ENCODE measurements at places on chromosomes 1 and 21. TPM values are rescaled to one million over a fixed set of nuclear protein-coding genes. Genes with fewer than 3 reads are reported as not detected.

GRCh38 chr1:227472772-227473171, 90.6 kb upstream of the ZNF678 start:
- H3K4me3 ChIP-seq = no peak overlapping the region
- H3K36me3 ChIP-seq = no peaks in the 10 kb centered on the region
- no peak for DNase-seq
- no peak overlapping the region for H3K27ac ChIP-seq
- H3K4me1 ChIP-seq = no peaks in the 10 kb centered on the region

- peaks cover 19% of the 10 kb centered on the region for H3K36me3 ChIP-seq
- H3K4me1 ChIP-seq = peaks cover 50% of the 10 kb centered on the region
These were observed 51.1 kb downstream of the SLC16A1 start for GRCh38 chr1:112904831-112905261.

DNA sequence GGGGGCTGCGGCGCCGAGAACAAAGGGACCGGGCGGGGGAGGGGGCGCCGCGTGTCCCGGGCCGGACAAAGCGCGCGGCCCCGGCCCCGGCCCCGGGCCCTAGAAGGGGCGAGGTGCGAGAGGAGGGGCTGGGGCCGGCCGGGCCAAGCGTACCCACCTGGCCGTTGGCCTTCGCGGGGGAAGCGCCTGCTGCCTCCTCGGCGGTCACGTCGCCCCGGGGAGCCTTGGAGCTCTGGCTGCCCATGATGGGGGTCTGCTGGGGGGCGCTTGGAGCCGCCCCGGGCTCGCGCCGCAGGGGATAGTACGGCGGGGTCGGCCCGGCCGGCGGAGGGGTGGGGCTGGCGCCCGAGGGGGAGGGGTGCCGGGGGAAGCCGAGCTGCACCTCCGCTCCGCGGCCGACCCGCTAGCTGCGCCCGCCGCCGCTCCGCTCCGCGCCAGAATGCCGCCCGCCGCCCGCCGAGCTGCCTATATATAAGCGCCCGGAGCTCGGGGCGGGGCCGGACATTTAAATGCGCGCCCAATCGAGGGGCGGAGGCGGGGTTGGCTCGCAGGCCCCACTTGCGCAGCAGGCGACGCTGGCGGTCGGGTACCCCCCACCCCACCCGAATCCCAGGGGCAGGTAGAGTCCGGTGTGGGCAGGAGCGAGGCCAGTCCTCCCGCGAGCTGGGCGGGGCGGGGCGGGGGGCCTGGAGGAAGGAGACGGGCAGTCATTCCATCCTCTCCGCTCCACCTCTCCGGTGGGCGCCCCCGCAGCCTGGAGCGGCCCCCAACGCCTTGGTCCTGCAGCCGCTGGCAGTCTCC, at the start of gene MARCKSL1:
MARCKSL1 (minus strand) TSS at position 444 of the 801 bp plus-strand sequence; CDS start at position 244, 200 bp downstream.
- no peak within 1 kb of the TSS for H3K27ac ChIP-seq
- H3K4me3 ChIP-seq = peak within 1 kb of the TSS; percentile 83
- peaks cover 32% of the 10 kb centered on the region for H3K4me1 ChIP-seq
- peaks cover 4% of the 10 kb centered on the region for H3K27me3 ChIP-seq
- DNase-seq = no peak
- H3K36me3 ChIP-seq = peaks cover 9% of the 10 kb centered on the region

GRCh38 chr1:53332833-53333232, 5.0 kb upstream of the LRP8 start:
- H3K4me3 ChIP-seq = no peak overlapping the region
- DNase-seq = no peak
- H3K27ac ChIP-seq = no peak overlapping the region

- no peaks in the 10 kb centered on the region for H3K27me3 ChIP-seq
- H3K27ac ChIP-seq = no peak overlapping the region
- no peaks in the 10 kb centered on the region for H3K4me1 ChIP-seq
- no peaks in the 10 kb centered on the region for H3K36me3 ChIP-seq
- no peak for DNase-seq
These were observed 45.7 kb downstream of the MIS18A start for GRCh38 chr21:32233055-32233546.

- no peaks in the 10 kb centered on the region for H3K4me1 ChIP-seq
- no peak for DNase-seq
These were observed 63.7 kb downstream of the SLX9 start for GRCh38 chr21:45003331-45004058.

Gene ASTN1
- not detected for total RNA-seq

DNA sequence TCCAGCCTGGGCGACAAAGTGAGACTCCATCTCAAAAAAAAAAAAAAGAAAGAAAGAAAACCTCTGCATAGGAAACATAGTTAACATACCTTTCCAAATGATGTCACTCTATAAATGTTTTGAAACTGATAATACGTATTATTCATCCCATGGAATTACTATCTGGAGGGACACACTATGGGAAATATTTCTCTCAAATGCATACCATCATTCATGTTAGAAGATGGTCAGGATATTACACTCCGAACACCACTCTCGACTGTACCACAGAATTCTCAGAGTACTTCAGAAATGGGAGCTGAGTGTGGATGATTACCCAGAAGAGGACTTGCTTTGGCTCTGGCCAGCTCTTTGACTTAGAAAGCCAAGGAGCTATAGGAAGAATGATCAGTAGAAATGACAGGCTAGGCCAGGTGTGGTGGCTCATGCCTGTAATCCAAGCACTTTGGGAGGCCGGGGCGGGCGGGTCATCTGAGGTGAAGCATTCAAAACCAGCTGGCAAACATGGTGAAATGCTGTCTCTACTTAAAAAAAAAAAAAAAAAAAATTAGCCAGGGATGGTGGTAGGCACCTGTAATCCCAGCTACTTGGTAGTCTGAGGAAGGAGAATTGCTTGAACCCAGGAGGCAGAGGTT, 5.2 kb upstream of the LIN28A start:
- peaks cover 41% of the 10 kb centered on the region for H3K4me1 ChIP-seq
- H3K36me3 ChIP-seq = no peaks in the 10 kb centered on the region
- peaks cover 11% of the 10 kb centered on the region for H3K27me3 ChIP-seq
- peak overlapping the region; percentile 48 for H3K27ac ChIP-seq
- H3K4me3 ChIP-seq = peak overlapping the region; percentile 39
- DNase-seq = peak; percentile 48

Gene NBPF10
- 3.4 TPM for total RNA-seq

DNA sequence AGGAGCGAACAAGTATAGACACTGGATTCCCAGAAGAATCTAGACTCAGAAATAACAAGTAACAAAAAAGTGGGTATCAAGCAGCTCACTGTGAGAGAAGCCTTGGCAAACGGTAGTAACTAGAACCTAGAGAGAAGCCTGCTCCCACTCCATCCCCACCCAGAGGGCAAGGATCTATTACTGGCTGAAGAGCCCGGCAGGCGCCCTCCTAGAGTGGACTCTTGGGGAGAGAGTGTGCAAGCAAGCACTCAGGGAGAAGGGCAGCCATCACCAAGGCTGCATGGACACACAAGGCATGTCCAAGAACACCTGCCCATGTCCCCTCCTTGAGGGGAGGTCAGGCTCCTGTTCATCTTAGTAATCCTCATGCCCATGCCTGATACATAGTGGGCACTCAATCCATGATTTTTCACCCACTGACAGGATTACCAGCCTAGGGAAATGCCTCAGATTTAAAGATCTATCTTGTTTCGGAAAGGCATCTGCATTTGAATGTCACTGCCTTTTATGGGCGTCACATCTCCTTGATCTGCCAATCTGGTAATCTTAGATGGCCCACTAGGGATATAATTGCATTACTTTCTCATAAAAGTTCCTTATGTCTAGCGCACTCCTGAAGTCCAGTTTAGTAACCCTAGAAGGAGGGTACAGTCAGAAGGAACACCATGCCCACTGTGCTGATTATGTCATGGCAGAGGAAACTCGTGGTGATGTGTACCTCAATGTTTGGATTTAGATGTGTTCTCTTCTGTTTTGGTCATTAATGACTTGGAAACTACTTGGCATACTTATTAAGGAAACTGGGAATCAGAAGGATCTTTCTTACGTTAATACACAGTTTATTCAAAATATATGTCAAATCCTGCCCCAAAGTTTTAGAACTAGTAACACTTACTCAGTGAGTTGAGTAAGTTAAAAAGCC, 14.4 kb downstream of the CNN3 start:
- peak overlapping the region; percentile 8 for H3K27ac ChIP-seq
- H3K36me3 ChIP-seq = peaks cover 58% of the 10 kb centered on the region
- no peak overlapping the region for H3K4me3 ChIP-seq
- DNase-seq = no peak
- H3K4me1 ChIP-seq = peaks cover 61% of the 10 kb centered on the region

DNA sequence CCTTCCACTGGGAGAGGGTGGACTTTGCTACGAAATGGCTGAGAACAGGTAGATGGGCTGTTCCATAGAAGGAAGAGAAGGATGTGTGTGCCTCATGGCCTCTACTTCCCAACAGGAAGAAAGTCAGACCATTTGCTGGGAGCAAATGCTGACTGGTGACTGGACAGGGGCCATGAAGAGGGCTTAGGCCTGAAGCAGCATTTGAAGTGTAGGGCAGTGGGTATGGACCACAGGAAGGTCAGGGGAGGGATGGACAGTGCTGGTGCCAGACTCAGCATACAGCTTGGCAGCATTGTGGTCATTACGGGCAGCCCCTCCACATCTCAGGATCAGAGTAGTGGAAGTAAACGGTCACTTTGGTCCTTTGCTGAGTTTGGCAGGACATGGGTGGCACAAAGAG, 275.7 kb downstream of the MATN1 start:
- no peaks in the 10 kb centered on the region for H3K4me1 ChIP-seq
- DNase-seq = no peak
- no peak overlapping the region for H3K27ac ChIP-seq

DNA sequence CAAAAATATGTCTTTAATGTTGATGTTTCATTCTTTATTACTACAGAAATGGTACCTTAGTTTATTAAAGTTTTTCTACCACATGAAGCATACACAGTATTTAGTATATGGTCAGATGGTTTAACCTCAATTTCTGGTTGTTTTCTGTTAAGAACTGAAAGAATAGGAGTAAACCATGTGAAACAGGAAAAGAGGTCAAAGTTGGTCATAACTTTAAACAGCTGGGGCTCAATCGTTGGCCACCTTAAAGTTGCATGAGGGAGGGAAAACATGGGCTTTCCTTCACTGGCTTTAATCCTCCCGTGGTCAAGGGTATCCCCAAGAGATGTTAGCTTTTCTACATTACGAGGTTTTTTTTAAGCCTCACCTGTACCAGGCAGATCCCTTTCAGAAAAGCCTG, 483.3 kb upstream of the ADAMTS5 start:
- H3K4me1 ChIP-seq = no peaks in the 10 kb centered on the region
- no peak overlapping the region for H3K4me3 ChIP-seq
- no peak for DNase-seq

GRCh38 chr1:32580348-32581017, 41.3 kb downstream of the ZBTB8A start:
- no peak for DNase-seq
- no peaks in the 10 kb centered on the region for H3K27me3 ChIP-seq
- no peak overlapping the region for H3K4me3 ChIP-seq
- H3K27ac ChIP-seq = no peak overlapping the region
- no peaks in the 10 kb centered on the region for H3K4me1 ChIP-seq
- no peaks in the 10 kb centered on the region for H3K36me3 ChIP-seq

- DNase-seq = no peak
- H3K4me3 ChIP-seq = no peak overlapping the region
- no peak overlapping the region for H3K27ac ChIP-seq
- H3K4me1 ChIP-seq = no peaks in the 10 kb centered on the region
These were observed 13.4 kb upstream of the FAM43B start for GRCh38 chr1:20538760-20539551.

DNA sequence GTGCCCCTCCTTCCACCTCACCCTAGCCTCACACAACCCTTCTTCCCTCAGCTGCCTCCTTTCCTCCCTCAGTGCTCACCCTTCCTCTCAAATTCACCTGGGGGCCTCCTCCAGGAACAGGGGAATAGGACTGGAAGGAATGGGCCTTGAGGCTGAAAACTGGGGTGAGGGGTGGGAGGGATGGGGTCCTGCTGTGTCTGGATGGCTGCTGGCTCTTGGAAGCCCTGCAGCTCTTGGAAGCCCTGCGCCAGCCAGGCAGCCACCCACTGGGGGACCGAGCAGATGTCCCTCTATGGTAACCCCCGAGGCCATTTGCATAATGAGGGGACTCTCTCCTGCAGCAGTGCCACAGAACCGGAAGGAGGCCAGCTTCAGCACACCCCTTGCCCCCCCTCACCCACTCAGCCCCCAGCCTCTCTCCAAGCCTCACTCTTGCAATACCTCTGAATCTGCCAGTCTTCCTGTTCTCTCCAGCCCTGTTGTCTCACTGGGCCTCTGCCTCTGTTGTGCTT, 85.2 kb downstream of the KIRREL1 start:
- no peak for DNase-seq
- no peak overlapping the region for H3K4me3 ChIP-seq
- H3K27ac ChIP-seq = no peak overlapping the region
- H3K4me1 ChIP-seq = no peaks in the 10 kb centered on the region
- peaks cover 10% of the 10 kb centered on the region for H3K27me3 ChIP-seq

Gene FAM151A
- not detected for total RNA-seq

- H3K36me3 ChIP-seq = peaks cover 12% of the 10 kb centered on the region
- no peak for DNase-seq
- no peaks in the 10 kb centered on the region for H3K4me1 ChIP-seq
- H3K27me3 ChIP-seq = peaks cover 5% of the 10 kb centered on the region
These were observed 22.0 kb downstream of the PARS2 start for GRCh38 chr1:54742282-54742681.

DNA sequence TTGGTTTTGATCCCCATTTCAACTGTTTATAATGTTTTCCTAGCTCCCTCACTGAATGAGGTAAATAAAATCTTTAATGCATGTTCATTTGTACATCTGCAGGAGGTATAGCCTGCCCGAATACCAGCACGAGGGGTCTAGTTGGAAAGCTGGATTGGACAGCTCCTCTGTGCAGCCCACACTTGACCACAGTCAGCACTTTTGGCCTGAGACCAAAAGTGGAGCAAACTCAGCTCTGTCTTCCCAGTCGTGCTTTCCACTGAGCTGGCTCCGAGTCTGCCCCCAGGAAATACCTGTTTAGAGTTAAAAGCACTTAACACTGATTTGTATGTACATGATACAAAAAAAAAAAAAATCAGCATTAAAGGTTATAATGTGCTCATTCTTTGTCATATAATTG, 224.4 kb downstream of the DSCAM start:
- no peak for DNase-seq
- peaks cover 20% of the 10 kb centered on the region for H3K36me3 ChIP-seq
- H3K4me1 ChIP-seq = peaks cover 32% of the 10 kb centered on the region
- H3K27ac ChIP-seq = no peak overlapping the region
- no peak overlapping the region for H3K4me3 ChIP-seq

DNA sequence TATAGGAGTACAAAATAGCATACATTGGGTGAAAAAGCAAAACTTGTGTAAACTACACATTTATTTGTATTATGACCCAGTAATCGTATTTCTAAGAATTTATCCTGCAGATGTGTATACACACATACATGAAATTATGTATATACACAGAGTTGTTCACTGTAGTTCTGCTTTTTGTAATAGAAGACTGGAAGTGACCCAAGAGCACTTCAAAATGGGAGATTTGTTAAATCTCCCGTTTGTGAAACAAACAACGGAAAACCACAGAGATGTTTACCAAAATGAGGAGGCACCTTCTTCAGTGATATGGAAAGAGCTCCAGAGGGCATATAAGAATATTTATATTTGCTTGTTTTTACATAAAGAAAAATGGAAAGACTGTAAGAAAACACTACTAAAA, 18.0 kb upstream of the MNDA start:
- no peak overlapping the region for H3K27ac ChIP-seq
- H3K36me3 ChIP-seq = no peaks in the 10 kb centered on the region
- no peaks in the 10 kb centered on the region for H3K27me3 ChIP-seq
- H3K4me1 ChIP-seq = no peaks in the 10 kb centered on the region
- DNase-seq = no peak
